AG04449 (cell line): ENCODE measurements at places on chromosomes 5 and 9.

- no peak for DNase-seq
Observed at GRCh38 chr5:1806974-1807373, 5.8 kb downstream of the NDUFS6 start.

DNA sequence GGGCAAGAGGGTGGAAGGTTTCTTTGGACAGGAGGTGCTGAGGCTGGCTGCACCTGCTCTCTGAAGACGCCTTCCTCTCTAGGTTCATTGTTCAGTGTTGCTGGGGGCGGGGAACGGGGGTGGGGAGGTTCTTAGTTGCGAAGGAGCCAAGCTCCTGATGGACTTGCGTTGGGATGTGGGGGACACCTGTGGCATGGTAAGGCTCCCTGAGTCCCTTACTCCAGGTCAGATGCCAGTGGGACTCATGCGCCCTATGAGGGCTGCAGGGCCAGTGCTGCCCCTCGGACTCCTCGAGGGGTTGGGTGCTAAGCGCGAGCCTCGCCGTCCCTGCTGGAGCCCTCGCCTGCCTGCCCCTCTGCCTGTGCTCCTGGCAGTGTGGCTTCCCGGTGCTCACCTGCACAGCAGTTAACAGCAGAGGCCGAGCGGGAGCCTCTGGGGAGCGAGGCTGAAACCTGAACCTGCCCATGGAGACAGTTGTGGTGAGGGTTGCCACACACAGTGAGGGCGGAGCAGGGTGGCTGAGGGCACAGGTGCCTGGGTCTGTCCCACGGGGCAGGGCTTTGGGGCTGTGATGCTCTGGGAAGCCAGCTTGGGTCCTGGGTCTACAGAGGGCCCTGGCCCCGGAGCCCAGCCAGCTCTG, 5.5 kb downstream of the RNU6ATAC start:
- no peak for DNase-seq

GRCh38 chr9:2567922-2568321, 53.7 kb upstream of the VLDLR start:
- no peak for DNase-seq

DNA sequence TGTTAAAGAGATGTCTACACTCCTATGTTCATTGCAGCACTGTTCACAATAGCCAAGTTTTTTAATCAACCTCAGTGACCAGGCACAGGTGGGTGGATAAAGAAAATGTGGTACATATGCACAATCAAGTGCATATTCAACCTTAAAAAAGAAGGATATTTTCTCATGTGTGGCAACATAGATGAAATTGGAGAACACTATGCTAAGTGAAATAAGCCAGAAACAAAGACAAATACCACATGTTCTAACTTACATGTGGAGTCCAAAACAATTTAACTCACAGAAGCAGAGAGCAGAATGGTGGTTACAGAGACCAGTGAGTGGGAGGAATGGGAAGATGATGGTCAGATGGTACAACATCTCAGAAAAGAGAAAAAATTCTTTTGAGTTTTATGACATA, 31.8 kb downstream of the ANXA1 start:
- DNase-seq: no peak

DNA sequence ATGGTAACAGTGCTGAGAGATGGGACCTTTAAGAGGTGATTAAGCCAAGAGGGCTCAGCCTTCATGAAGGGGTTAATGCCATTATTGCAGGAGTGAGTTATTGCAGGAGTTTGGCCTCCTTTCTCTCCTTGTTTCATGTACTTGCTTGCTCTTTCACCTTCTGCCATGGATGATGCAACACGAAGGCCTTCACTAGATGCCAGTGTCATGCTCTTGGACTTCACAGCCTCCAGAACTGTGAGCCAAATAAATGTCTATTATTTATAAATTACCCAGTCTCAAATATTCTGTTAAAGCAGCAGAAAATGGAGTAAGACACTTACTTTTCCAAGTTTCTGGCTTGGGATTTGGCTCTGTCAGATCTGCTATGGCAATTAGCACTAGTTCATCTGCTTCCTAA, 38.4 kb upstream of the RECK start:
- no peak for DNase-seq

DNA sequence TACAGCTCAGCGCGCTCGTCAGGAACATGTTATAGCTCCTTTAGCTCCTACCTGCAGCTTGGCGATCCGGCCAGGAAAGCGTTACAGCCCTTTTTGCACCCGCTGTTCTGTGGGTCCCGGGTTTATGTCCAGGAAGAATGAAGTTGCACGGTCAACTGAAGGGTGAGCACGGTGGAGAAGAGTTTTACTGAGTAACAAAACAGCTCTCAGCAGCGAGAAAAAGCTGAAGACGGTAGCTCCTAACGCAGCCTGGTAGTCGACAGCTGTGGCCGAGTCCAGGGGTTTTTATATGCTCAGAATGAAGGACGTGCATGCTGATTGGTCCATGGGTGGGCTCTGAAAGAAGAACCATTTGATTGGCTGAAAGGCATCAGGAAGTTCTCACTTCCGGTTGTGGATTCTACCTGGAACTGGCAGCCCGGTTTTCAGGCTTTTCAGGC, 1830.1 kb upstream of the NUDT12 start:
- no peak for DNase-seq

DNA sequence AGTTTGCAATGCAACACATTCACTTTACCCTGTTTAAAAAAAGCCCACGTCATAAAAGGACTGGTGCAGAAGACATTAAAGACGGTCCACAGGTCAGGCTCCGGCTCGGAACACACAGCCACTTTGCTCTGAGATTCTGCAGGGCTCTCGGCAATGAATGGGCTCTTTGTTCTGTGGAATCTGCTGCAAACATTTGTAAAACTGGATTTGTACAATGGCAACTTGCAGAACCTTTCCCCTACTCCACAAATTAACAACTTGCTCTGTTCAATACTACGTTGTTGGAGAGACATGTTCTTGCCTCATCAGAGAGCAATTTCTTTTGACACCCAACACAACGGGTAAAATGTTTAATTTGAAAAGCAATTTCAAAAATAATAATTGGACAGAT, 13.0 kb upstream of the NR5A1 start:
- no peak for DNase-seq

- no peak for DNase-seq
Observed at GRCh38 chr9:111874500-111874899, 22.1 kb upstream of the UGCG start.

DNA sequence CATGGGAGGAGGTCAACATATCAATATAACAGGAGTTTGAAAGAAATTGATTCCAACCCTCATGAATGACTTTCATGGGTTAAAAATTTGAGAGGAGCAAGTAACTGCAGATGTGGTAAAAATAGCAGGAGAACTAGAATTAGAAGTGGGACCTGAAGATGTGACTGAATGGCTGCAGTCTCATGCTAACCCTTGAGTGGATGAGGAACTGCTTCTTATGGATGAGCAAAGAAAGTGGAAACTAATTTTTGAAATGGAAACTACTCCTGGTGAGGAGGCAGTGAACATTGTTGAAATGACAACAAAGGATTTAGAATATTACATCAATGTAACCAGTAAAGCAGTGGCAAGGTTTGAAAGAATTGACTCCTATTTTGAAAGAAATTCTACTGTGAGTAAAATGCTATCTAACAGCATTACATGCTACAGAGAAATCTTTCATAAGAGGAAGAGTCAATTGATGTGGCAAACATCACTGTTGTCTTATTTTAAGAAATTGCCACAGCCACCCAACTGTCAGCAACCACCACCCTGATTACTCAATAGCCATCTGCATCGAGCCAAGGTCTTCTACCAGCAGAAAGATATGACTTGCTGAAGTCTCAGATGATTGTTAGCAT, 1683.2 kb downstream of the MAT2B start:
- DNase-seq: no peak

GRCh38 chr9:18396102-18396728, 77.7 kb upstream of the ADAMTSL1 start:
- no peak for DNase-seq

- DNase-seq: no peak
Observed at GRCh38 chr9:33185858-33186257, 18.7 kb upstream of the B4GALT1 start.

- DNase-seq: no peak
Observed at GRCh38 chr9:6641561-6641960, 4.0 kb downstream of the GLDC start.

- DNase-seq: no peak
Observed at GRCh38 chr5:8694545-8694944, 825.6 kb downstream of the MTRR start.
